GM18507 (cell line): ENCODE measurements at places on chromosomes 3 and 15.

GRCh38 chr15:99324082-99324620 is 72.9 kb downstream of the LRRC28 start:
- no peak for DNase-seq

DNA sequence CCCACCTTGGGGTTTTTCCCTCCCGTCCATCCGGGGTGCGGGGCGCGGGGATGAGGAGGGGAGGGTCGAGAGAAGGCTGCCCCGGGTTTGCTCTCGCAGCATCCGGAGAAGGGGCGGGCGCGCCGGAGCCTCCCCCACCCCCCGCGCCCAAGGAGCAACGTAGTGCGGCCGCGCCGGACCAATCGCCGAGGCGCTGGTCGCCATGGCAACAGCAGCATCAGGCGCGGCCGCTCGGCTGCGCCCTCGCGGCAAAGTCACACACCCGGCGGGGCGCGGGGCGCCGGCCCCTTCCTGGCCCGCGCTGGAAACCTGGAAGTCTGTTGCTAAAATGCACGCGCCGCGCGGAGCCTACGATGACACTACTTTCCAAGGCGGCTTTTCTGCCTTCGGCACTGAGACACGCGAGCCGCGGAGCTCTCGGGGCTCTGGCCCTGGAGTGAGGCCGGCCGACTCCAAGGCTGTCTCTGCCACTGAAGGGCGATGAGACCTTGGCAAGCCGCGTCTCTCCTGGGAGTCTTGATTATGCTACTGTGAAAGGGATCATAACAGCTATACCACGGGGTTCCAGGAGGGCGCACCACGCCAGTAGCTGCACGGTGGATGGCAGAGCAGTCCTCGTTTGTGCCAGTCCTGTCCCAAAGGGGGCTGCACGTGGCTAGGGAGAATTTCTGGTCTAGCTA is at the start of gene IQSEC1:
IQSEC1 (minus strand) TSS at position 104 of the 680 bp plus-strand sequence. CDS start 415 bp downstream, outside the sequence.
- peak; percentile 78 for DNase-seq

GRCh38 chr3:50320853-50321335 is 1.7 kb downstream of the HYAL2 start:
- DNase-seq, result no peak

GRCh38 chr15:70220490-70221096 is 122.9 kb upstream of the TLE3 start:
- no peak for DNase-seq

DNA sequence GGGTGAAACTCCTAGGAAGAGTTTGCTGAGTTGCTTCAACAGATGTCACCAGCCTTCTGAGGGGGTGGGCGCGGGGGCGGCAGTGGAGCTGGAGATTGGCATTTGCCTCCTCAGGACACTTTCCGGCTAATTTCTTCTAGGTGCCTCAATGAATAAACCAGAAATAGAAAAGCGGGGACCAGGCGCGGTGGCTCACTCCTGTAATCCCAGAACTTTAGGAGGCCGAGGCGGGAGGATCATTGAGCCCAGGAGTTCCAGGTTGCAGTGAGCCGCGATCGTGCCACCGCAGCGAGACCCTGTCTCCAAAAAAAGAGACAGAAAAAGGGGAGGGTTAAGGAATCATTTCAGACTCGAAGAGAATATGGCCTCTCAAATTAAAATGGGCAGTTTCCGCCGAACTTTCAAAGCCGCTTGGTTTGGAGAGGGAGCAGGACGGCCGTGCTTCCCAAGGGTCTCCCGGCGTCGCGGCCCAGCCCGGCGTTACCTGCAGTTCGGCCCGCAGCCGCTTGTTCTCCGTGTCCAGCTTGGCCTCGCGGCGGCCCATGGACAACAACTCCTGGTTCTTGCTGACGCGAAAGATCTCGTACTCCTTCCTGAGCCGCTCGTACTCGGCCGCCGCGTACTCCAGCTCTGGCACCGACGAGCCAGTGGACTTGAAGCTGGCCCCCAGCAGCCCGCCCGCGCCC is 587 bp downstream of the NPHP3 start:
- DNase-seq, result peak; percentile 1

DNA sequence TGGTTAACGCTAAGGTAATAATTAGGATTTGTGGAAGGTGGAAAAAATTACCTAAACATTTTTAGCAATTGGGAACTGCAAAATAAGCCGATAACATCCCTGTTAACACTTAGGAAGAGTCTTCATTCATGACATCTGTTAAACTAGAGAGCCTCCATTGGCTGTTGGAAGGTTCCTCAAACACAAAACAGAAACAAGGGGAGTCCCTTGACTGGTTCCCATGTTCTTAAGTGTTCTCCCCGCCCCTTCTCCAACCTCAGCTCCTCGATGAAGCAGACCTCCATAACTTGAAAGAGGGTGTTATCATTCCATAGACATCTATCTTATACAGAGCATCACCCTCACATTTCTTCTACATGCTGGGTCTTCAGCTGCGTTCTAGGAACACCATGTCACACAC is 2.5 kb downstream of the SLC22A13 start:
- DNase-seq, result no peak

GRCh38 chr15:71957026-71957425 is 146.7 kb downstream of the NR2E3 start:
- no peak for DNase-seq

DNA sequence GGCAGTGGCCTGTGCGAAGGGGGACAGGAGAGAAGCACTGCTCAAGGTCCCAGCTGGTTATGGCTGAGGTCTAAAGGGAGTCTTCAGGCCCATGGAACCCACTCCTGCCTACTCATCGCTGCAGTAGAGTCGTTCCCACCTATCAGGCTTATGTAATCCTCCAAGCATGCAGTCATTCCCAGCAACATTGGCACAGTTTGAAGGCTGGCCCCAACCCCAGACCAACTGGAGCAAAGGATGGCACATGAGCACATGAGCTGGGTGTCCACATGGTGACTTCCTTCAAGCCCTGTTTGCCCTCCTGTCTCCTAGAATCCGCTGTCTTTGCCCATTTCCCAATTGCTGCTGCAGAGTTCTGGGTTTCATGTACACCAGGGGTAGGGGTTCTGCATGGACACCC is 60.5 kb upstream of the FGD5 start:
- no peak for DNase-seq

DNA sequence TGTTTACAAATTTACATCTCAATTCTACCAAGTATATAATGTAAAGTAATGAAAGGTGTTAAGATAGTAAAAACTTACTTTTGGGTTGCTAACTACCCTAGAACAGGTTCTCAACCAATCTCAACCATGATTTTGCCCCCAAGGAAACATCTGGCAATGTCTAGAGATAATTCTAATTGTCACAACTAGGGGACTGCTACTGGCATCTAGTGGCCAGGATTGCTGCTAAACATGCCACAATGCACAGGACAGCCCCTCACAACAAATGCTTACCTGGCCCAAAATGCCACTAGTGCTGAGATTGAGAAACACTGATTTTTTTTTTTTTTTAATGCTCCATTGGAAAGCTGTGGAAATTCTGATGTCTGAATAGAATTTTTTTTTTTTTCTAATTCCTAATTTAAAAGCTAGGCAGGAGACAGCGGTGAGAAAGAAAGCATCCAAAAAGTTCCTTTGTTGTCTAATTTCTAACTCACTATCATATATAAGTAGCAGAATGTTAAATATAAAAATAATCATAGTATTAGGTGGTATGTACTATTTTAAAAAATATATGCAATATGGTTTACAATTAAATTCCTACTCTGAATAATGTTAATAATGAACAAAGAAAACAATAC is 81.5 kb downstream of the TJP1 start:
- DNase-seq, result no peak

DNA sequence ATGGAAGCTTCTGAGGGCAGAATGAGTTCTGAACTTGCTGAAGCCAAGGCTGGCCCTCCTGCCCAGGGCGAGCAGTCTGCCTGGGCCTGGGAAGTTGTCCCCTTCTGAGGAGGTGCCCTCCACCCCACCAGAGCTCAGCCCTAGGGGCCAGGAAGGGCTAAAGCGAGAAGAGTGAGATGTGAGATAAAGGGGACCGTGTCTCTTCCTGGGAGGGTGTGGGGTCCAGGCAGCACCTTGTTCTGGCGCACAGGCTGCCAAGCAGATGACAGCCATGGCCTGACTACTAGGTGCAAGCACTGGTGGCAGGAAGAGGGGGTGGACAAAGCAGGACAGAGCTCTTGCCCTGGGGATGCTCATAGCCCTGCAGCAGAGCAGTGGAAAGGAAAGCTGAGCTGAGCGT is 3.7 kb downstream of the PAK6 start:
- DNase-seq, result no peak

DNA sequence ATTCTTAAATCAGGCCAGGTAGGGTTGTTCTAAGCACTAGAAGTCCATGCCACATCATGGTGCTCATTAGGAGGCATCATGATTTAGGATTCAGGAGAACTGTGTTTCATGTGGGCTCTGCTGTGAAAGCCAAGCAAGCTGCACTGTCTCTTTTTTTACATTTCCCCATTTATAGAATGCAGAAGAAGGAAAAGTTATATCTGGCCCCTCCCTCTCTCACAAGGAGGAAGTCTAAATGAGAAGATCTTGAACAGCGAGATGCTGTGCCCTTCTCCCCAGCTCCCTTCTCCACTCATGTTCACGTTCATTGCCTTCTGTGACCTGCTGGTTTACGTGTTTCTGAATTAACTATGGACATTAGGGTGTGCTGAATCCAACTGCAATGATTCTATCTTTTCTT is 178.5 kb upstream of the RASGRP1 start:
- DNase-seq, result no peak

DNA sequence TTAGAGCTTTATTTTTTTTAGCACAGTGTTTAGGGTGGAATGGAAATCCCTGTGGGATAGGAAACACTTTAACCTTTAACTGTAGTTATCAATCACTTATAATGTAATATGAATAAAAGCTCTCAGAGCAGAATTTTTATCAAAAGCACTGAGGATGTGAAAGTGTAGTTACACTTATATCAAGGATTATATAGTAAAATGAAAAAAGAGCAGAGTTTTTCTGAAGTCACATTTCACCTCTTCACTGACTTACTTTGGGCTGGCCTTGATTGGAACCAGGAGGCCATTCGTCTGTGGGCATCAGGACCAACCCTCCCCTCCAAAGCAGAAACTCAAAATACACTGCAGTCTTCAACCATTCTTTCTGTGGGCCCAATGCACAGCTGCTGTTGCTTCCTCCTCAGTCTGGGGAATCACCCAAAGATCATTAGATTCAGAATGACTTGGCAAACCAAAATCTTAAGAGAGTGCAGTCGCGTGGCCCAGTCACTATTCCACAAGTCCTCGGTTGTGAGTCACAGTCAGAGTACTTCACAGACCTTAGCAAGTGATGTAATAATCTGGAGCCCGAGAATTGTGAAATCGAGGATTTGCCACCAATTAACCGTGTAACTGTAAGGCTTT is 132.6 kb upstream of the COL8A1 start:
- peak; percentile 42 for DNase-seq

DNA sequence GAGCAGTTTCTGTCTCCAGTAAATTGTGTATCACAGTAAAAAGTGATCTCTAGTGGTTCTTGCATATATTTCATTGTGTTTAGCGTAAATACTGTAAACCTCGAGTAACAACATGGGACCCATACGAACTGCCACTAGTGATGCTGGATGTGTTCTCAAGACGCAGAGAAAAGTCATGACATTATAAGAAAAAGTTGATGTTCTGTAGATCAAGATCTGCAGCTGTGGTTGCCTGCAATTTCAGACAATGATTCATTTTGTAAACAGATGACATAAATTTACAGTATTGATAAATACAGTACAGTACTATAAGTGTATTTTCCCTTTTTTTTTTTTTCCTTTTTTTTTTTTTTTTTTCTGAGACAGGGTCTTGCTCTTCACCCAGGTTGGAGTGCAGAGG is 100.1 kb downstream of the DPH6 start:
- DNase-seq, result no peak

DNA sequence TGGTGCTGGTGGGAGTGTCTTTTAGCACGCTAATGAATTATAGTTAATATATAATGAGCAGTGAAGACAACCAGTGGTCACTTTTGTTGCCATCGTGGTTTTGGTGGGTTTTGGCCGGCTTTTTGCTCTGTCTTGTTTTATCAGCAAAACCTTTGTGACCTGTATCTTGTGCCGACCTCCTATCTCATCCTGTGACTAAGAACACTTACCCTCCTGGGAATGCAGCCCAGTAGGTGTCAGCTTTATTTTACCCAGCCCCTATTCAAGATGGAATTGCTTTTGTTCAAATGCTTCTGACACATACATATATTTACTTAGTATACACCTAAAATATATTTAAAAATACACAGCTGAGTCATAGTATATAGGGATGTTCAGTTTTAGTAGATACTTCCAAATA is 770.3 kb downstream of the PDCD6IP start:
- DNase-seq, result no peak

- DNase-seq, result no peak
These were observed 29.9 kb upstream of the LRTM1 start for GRCh38 chr3:54957711-54958110.

DNA sequence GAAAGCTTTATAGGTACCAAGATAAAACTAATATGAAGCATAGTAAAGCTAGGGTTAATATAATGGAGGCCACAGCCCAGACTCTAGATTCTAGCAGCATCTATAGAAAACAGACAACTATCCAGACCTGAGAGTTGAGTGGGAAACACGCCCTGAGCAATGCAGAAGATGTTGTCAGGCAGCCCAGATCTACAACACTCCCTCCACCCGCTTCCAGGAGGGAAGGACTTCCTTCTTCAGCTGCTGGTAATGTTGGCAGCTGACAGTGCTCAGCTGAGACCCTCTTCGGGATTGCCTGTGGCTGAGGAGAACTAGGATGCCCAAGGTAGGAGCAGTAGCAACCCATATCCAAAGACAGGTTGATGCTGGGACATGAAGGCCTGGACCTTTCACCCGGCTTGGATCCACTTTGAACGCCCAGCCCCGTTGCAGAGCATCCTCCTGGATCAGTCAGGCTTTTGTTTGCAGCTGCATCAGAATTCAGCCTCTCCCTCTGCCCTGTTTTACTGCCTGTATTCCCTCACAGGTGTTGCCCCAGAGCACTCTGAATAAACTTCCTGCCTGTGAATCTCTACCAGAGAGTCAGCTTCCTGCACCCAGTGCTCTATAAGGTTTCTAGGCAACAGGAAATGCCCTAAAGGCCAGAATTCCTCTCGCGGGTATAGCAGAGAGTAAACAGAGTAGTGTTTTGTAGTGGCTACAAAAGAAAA is 174.7 kb upstream of the IL12A start:
- DNase-seq, result no peak

- DNase-seq, result no peak
These were observed 364.1 kb upstream of the TBL1XR1 start for GRCh38 chr3:177561365-177561764.

GRCh38 chr3:40192628-40193027 is 116.9 kb upstream of the EIF1B start:
- DNase-seq, result no peak

- no peak for DNase-seq
These were observed 48.3 kb downstream of the SERP1 start for GRCh38 chr3:150497956-150498355.

DNA sequence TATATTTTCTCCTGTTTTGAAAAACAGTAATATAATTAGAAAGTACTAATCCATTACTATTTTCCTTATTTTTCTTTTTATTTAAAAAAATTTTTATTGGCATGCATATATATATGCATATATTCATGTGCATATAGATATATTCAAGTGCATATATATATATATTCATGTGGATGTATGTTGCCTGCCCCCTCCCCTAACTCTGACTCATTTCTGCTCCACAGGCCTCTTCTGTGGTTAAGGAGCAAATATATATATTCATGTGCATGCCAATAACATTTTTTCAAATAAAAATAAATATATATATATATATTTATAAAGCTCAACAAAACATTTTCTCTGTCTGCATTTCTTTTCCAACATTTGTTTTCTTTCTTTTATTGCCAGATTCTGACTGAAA is 13.6 kb upstream of the CORO2B start:
- no peak for DNase-seq

- no peak for DNase-seq
These were observed 29.6 kb downstream of the AAGAB start for GRCh38 chr15:67224889-67225288.

GRCh38 chr3:177906126-177906511 is 630.1 kb upstream of the KCNMB2 start:
- DNase-seq, result no peak
